Stimulated activated CD4-positive, alpha-beta T cell treated with anti-CD3 and anti-CD28 coated beads, Interleukin-1b, Interleukin-23, amount 100 ng/mL, for 24 hours (primary cell): ENCODE measurements at places on chromosomes 2 and 18.

DNA sequence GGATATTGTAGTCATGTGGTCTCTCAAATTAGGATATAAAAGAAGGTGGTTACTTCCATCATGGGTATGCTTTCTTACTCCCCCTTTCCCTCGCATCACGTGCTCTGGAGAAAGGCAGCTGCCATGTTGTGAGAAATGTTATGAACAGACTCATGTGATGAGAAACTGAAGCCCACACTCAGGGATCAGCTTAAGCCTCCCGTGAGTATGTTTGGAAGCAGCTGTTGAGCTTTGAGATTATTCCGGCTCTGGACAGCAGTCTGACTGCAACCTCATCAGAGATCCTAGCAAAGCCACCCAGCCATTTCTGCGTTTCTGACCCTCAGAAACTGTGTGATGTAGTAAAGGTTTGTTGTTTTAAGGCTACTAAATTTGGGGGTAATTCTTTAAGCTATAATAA is 700.1 kb downstream of the ADCYAP1 start:
- DNase-seq, result no peak

DNA sequence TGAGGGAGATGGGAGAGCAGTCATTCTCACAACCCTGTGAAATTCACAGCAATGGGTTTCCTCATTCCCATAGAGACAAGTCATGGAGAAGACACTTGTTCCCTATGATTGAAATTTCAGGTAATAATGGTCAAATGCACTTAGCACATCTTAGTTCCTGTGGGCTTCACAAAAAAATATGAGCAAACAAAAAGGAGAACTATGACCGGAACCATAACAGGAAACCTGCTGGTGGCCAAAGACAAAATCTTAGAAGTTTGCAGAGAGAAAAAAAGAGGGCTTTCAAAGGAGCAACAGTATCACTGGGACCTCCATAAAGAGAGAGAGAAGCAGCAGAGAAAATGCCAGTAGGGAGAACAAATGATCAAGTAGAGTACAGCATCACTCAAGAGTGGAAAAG is 138.9 kb upstream of the APCDD1 start:
- no peak for DNase-seq

GRCh38 chr2:229562472-229563127 is 151.8 kb downstream of the DNER start:
- DNase-seq, result no peak

DNA sequence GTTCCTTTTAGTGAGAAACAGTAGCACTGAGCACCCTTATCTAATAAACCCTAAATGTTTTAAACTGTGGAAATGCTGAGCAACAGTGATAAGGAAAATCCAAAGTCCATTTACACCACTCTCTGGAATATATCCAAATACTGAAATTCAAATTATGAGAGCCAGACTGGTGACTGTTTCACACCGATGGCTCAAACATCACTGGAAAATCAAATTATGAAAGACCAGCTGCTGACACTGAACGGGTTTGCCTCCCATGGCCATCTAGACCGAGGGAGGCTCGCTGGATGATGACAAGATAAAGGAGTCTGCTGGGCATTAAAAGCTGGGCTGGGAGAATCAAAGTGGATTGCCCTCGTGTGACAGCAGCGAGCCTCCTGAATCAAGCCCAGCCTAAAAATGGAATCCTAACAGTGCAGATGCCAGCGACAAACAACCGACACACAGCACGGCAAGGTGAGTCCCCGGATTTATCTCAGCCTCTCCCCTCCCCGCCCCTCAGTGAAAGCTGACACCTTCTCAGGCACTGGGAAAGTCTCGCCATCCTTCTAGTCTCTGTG is 30.3 kb downstream of the SERPINE2 start:
- no peak for DNase-seq

GRCh38 chr18:13635046-13635445 is 91.3 kb downstream of the FAM210A start:
- no peak for DNase-seq

DNA sequence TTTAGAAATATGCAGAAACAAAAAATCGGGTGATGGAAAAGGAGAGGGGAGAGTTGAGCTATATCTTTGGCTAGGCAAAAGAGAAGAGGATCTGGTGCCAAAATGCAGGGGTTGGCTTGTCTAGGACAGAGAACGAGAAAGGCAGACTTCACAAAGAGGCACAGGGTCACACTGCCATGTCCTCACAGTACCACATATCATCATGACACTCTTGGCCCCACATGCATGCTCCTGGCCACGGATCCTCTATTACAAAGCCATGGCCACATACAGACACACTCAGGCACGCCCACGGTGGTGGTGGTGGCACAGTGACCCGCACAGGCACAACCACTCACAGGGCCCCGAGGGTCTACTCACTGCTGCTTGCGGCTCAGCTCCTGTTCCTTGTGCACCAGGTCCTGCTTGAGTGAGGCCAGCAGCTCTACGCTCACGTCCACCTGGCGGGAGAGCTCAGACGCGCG is 15.9 kb downstream of the FBXO41 start:
- DNase-seq, result no peak

- DNase-seq, result no peak
Observed at GRCh38 chr2:160836755-160837154, 323.5 kb upstream of the TANK start.

DNA sequence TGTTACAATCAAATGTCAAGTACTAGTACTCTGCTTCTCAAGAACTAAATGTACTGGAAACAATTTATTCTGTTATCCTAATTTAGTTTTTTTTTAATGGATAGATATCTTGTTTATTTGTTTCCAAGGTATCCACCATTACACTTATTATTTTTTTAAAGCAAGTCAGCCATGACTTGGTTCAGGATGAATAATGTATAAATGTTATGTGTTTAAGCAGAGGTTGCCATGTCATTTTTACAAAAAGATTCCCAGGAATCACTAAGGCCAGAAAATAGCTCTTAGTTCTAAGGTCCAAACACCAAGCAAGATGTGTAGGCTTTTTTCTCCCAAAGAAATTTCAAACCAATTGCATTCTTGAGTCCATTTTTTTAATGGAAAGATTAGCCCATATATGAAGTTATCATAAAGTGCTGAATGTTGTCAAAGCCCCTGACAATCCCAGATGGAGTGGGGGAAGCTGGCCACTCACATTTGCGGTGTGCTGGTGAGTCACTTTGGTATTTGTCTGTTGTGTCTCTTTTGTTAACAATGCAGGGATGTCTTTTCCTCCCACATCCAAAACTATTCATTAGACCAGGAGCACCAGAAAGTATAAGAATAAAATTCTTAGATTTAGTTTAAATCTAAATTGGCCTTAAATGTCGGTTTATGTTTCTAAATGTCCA is 158.9 kb downstream of the COL6A3 start:
- DNase-seq, result no peak

DNA sequence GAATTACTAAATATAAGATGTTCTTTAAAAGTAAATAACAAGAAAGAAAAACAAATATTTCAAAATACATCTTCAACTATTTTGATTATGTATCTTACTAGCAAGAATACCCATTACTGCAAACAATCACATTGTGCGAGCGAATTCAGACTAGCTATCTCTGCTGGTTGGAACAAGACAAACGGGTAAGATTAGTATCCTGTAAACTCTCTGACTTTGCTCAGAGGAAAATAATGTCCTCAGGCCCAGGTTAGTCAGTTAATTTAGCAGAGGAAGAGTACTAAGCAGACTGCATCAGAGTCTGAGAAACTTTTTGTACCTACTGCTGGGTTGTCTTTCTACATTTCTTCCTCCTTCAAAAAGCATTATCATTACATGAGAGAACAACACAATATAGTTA is 50.4 kb upstream of the MCM6 start:
- DNase-seq, result no peak

DNA sequence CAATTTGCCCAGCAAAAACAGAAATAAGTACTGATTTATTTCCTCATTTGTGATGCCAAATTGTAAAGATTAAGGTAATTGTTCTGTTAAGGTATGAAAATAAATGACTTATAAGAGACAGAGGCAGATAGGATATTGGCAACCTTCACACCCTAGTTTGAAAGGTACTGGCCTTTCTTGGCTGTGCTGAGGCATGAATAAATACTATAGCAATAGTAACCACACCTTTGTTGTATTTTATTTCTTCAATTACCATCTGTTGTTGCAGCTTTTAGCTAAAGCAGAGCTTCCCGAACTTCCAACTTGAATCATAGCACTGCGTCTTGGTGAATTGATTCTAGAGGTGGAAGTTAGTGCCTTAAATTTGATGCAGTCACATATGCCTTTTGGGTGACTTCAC is 55.9 kb downstream of the FMNL2 start:
- no peak for DNase-seq

- no peak for DNase-seq
Observed at GRCh38 chr18:62663731-62664336, 51.5 kb upstream of the PHLPP1 start.
